Posterior cingulate gyrus (tissue), 11 donors: ENCODE measurements at places on chromosomes 1 and 21.

DNA sequence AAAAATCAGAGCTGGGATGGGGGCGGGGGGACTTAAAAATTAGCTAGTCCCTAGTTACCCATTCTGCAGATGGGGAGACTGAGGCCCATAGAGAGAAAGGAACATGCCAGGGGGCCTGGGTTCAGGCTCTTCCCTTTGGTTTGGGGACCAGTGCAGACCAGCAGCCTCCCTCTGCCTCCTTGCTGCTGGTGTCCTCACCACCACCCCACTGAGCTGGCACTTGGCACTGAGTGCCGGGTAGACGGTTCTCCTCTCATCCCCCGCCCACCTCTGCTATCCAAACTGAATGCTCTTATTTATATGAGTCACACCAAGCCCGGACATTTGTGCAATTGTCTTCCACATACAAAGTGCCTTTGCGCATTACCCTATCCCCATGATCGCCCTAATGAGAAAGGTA lies 39.2 kb downstream of the CAMK2N1 start:
- no peak for DNase-seq

DNA sequence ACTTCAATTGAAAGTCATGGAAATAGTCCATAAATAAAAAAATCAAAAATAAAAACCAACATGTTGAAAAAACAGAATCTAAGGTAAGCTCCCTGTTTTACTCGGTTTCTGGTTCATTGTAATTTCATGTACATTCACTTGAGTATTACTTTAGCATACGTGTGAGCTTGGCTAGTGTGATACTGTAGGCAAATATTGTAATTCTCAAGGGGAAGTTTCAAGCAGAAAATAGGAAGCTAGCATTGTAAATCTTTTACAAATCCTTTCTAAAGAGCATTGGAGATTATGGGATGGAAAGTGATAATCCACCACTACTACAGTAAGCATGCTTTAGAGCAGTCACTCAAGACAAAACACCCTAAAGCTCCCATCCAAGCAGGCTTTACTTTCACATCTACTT lies 3.3 kb upstream of the LPAR3 start:
- no peak for DNase-seq

DNA sequence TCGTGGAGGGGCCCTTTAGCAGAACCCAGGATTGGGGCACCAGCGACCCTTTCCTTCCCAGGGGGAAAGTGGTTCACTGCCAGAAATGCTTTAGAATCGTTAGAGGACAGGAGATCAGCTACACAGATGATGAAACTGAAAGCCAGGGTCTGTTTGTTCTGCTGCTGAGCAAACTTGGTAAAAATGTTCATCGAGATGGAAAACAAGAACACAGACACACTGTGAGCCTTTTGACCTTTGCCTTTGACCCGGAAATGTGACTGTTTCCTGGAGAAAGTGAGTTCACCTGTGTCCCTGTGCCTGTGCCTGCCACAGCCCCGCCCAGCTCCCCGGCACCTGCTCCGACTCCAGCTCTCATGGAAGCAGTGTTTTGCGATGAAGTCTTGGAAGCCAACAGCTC lies 234.3 kb downstream of the CAMTA1 start:
- DNase-seq: no peak

DNA sequence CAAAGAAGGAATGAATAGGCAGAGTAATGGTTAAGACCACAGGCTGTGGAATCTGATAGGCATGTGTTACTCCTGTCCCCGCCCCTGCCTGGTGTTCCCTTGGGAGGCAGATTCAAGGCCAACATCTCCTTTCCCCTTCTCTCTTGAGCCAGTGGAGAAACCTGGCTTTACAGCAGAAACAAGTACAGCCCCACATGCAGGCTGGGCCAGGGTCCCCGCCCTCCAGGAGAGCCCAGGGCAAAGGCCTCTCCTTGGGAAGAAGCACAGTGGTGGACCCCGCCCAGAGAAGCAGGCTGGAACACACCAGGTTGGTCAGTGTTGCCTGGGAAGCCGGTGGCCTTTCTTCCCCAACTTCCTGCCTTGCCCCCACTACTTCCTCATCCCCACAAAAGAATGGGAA lies 6.8 kb downstream of the C1orf167 start:
- no peak for DNase-seq

DNA sequence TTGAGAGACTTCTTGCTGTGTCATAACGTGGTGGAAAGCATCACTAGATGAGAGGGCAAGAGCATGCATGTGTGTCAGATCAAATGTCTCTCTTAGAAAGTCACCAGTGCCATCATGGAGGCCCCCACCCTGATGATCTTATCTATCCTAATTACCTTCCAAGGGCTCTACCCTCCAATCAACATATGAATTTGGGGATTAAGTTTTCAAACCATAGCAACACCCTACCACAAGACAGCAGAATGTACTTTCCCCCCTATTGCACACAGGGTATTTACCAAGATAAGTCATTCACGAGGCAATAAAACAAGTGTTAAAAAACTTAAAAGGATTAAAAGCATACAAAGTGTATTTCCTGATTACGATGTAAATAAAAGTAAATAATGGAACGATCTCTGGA lies 515.6 kb downstream of the LMO4 start:
- no peak for DNase-seq
